Mesenteric fat pad (tissue), 1 donor: ENCODE measurements at places on chromosomes 6 and 20. TPM values are rescaled to one million over a fixed set of nuclear protein-coding genes. Genes with fewer than 3 reads are reported as not detected.

TRMT11 gene
- 15.5 TPM for total RNA-seq

KIF25 gene
- 0.93 TPM for total RNA-seq

CST4 gene
- total RNA-seq = not detected

KCNK16 gene
- total RNA-seq = not detected

CLPSL1 gene
- total RNA-seq = not detected

DCDC2 gene
- total RNA-seq = not detected

HLA-A gene
- total RNA-seq = 526 TPM

SIRPB1 gene
- 7.6 TPM for total RNA-seq

PKHD1 gene
- not detected for total RNA-seq

LGSN gene
- not detected for total RNA-seq

PRR18 gene
- 1.0 TPM for total RNA-seq

CSTF1 gene
- 21.2 TPM for total RNA-seq

OTOR gene
- not detected for total RNA-seq

ECT2L gene
- total RNA-seq = not detected
